ENCODE measurements at places on chromosomes 4 and X.

- DNase-seq: no peak
These were observed 3.3 kb upstream of the RPS4X start for GRCh38 chrX:72280321-72280845.

DNA sequence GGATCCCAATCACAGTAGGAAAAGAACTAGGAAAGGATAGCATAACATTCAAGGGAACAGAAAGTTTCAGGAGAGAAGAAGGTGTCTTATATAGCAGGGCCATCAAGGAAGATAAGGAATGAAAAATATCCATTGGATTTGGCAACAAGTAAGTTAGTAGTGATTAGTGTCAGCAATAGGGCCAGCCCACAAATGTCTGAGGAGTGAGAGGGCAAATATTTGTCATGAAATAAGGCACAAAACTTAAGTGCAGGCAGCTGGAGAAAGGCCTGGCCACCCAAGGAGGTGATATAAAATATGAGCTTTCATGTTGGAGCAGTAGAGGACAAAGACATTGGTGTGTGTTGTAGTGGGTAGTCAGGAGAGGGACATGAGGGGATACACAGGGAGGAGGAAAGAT lies 132.1 kb downstream of the COL4A6 start:
- no peak for DNase-seq

GRCh38 chr4:72430988-72431387 lies 138.0 kb downstream of the ADAMTS3 start:
- no peak for DNase-seq

- DNase-seq: no peak
These were observed 13.4 kb upstream of the CHRNA9 start for GRCh38 chr4:40321574-40322275.

DNA sequence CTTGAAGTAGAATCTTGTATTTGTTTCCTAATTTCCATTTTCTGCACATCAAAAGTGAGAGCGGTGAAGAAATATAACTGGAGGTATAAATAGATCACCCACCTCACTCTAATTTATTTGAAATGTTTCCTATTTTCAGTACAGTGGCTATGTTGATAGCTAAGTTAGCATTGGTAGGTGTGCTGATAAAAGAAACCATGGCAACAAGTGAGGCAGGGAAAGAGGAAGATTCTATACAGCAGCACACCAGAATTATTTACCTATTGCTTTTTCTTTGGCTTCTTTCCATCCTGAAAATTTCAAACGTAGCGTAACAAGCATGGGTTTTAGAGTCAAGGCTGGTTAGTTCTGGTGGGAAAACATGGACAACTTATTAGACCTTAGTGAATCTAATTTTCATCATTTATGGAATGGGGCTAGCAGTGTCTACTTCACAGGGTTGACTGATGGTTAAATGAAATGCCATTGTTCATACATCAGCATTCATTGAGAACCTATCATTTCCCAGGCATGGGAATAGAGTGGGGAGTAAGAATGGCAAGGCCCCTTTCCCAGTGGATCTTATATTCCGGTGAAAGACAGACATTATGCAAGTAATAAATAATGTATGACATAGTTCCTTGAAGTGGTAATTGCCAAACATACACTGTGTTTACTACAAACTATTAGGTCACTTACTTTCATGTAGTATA lies 30.6 kb upstream of the CTSO start:
- DNase-seq: no peak

GRCh38 chr4:40536032-40536431 lies 93.6 kb downstream of the RBM47 start:
- no peak for DNase-seq

DNA sequence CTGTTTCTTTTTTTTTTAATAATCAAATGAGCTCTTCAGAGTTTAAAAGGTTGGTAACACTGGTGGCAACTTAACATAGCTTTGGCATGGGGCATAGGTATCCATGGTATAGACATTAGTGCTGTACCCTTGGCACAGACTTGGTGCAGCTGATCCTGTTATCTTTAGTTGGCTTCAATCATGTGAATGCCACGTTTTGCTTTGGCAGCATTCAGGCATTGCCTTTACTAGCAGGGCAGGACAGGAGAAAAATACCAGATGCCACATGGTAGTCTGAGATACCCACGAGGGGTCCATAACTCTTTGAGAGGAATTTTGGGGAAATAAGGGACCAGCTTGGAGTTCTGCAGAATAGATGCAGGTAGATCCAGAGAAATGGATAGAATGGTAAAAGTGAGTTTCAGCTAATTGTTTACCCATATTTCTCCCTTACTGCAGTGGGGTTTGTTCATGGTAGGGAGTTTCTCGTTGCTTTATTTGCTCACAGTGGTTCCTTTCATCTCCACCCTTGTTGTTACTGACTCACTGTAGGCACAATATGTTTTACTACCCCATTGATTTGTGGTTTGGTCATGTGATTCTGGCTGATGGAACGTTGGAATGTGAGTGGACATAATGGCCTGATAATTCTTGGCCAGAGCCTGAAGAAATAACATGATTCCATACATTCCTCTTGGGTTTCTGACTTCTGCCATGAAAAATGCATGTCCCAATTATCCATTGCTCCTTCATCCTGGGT lies 342.7 kb downstream of the GLUD2 start:
- no peak for DNase-seq

All from GM12891 (cell line).